ENCODE measurements at places on chromosomes 1 and 21. TPM values are rescaled to one million over a fixed set of nuclear protein-coding genes. Genes with fewer than 3 reads are reported as not detected.

DNA sequence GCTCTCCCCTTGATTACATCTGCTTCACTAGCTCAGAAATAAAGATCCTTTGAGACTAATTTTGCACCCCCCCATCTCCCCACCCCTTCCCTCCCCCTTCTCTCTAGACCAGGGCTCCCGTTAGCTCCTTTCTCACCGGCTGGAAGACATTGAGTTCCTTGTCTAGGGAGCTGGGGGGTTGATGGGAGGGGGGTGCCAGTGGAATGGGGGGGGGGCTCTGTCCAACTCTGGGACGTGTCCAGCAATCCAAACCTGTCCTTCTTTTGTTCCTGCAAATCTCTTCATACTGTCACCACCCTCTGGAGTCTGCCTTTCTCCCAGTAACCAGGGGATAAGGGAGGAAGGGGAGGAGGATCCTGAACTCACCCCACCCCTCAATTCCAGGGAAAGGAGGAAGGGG is 61.9 kb downstream of the RHBG start:
- H3K27ac ChIP-seq: no peak overlapping the region
- no peaks in the 10 kb centered on the region for H3K36me3 ChIP-seq
- DNase-seq: no peak
- H3K4me3 ChIP-seq: no peak overlapping the region

- no peaks in the 10 kb centered on the region for H3K36me3 ChIP-seq
- no peak overlapping the region for H3K4me3 ChIP-seq
- no peak for DNase-seq
- no peak overlapping the region for H3K27ac ChIP-seq
- H3K4me1 ChIP-seq: no peaks in the 10 kb centered on the region
Measured at GRCh38 chr1:151494741-151495281, 16.4 kb upstream of the CGN start.

Gene SH2D5
- total RNA-seq: 0.05 TPM

DNA sequence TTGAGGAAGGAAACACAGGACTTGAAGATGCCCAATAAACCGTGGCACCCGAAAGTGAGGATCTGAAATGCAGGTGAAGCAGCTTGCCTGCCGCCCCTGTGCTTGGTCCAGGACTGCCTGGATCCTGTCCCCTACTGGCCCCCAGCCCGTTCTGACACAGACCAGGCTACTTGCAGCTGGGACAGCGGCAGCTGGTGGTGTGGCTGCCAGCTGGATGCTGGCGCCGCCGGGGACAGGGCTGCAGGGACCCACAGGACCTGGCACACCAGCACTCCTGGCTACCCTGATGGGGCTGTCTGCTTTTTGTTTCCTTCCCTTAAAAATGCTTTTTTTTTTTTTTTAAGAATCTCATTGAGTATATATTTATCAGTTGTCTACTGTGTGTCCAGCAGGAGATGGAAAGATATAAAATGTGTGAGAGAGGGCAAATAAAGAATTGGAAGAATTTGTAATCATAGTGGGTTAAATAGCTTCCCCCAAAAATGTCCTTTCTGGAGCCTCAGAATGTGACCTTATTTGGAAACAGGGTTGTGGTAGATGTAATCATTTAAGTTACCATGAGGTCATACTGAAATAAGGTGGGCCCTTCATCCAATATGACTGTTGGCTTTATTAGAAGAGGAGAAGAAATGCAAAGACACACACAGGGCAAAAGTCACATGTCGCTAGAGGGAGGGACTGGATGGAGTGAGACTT is 165.6 kb downstream of the DSCAM start:
- H3K4me3 ChIP-seq: no peak overlapping the region
- no peak for DNase-seq
- H3K36me3 ChIP-seq: no peaks in the 10 kb centered on the region
- H3K27ac ChIP-seq: no peak overlapping the region
- peaks cover 3% of the 10 kb centered on the region for H3K27me3 ChIP-seq
- no peaks in the 10 kb centered on the region for H3K4me1 ChIP-seq

Gene ATP6V1G3
- not detected for total RNA-seq

DNA sequence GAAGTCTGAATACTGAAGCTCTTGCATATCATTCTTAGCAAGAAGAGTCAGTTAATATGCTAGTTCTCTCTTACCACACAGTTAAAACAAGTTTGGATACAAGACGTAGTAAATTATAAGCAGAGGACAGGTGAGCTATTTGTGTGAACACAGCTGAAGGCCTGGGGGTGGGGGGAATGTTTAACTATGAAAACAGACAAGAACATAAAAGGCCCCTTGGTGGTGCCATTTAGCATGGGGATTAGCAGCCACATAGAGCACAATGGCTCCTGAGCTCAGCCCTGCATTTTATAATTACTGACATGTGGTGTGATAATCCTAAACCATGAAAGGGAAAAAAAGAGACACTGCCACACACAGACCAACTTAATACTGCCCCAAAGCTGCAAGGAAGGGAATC is 94.8 kb downstream of the TGFBR3 start:
- H3K4me1 ChIP-seq: peaks cover 2% of the 10 kb centered on the region
- H3K27ac ChIP-seq: no peak overlapping the region
- no peaks in the 10 kb centered on the region for H3K36me3 ChIP-seq
- DNase-seq: no peak
- no peak overlapping the region for H3K4me3 ChIP-seq
- no peaks in the 10 kb centered on the region for H3K27me3 ChIP-seq

- H3K36me3 ChIP-seq: no peaks in the 10 kb centered on the region
- no peak for DNase-seq
- no peak overlapping the region for H3K27ac ChIP-seq
- H3K4me3 ChIP-seq: no peak overlapping the region
Measured at GRCh38 chr1:112048421-112048820, 59.0 kb upstream of the KCND3 start.

GRCh38 chr1:16139473-16139962 is 16.4 kb downstream of the EPHA2 start:
- peaks cover 3% of the 10 kb centered on the region for H3K36me3 ChIP-seq
- H3K4me3 ChIP-seq: no peak overlapping the region
- H3K27ac ChIP-seq: peak overlapping the region; percentile 9
- peaks cover 25% of the 10 kb centered on the region for H3K4me1 ChIP-seq
- no peaks in the 10 kb centered on the region for H3K27me3 ChIP-seq
- no peak for DNase-seq

DNA sequence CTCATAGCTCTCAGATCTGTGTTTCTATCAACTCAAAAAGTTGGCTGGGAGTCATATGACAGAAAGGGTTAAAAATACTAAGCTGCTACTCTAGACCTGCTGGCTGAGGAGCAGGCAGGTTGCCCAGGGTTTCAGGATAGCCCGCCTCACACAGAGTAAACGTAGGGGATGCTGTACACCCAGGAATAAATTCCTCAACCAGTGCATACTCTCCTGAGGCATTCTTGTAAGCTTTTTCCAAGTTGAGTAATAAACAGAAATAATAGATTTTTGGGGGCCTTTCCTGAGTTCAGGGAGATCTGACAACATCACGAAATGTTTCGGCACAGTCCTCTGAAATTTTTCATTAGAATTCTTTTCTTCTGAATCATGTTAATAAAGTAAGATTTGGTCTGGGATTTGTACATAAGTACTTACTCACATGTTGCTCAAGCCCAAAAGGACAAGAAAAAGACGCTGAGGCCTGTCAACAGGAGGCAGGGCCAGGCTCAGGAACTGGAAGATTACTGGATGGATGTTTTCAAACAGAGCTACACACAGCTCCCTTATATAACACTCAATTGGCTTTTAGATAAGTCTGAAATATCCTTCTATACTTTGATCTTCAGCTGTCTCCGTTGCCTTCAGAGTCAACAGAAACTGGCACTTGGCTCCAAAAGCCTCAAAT is 41.0 kb downstream of the TGFBR3 start:
- peak overlapping the region; percentile 75 for H3K27ac ChIP-seq
- no peak for DNase-seq
- H3K27me3 ChIP-seq: no peaks in the 10 kb centered on the region
- no peak overlapping the region for H3K4me3 ChIP-seq
- H3K36me3 ChIP-seq: no peaks in the 10 kb centered on the region

Gene C1orf94
- not detected for total RNA-seq

GRCh38 chr1:216612291-216612690 is 110.9 kb downstream of the ESRRG start:
- H3K27ac ChIP-seq: no peak overlapping the region
- H3K36me3 ChIP-seq: no peaks in the 10 kb centered on the region
- DNase-seq: no peak
- no peaks in the 10 kb centered on the region for H3K27me3 ChIP-seq

Gene SNIP1
- 9.7 TPM for total RNA-seq

DNA sequence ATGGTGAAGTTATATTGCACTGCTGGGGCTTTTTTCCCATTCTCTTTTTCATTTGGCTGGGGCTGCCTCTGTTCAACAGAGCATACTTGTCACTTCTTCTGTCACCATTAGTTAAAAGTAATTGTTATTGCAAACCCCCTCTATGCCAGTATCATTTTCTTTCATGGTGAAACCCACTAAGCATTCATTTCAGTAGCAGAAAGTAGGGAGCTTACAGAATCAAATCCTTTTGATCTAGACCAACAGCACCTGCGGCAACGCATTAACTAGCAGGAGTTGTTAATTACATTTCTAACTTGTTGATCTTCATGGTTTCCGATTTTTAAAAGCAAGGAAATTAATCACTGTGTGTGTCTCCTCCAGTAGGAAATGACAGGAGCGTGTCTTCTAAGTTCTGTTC is 15.0 kb downstream of the SMYD2 start:
- H3K4me1 ChIP-seq: no peaks in the 10 kb centered on the region
- no peaks in the 10 kb centered on the region for H3K27me3 ChIP-seq
- H3K4me3 ChIP-seq: no peak overlapping the region
- no peak for DNase-seq

Gene GPR3
- under 0.01 TPM for total RNA-seq
